ENCODE measurements at places on chromosomes 2 and 18.

DNA sequence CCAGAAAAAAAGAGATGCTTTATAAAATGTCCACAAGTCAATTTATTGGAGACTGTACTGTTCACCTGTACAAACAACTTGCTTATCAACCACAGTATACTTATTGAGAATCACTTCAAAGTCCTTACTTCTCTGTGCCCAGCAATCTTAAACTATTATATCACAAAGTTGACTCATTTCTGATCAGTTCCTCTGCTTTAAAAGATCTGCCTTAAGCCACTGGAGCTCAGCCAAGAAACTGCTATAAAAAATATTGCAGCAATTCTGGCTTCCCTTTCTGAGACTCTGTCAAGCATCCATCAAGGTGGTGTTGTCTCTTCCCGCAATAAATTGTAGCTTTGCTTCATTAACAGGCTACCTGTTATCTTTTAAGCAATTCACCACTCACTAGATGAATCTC is 375.2 kb upstream of the SPHKAP start:
- no peak for DNase-seq

- no peak for DNase-seq
These were observed 27.1 kb downstream of the COL5A2 start for GRCh38 chr2:189152483-189152882.

- no peak for DNase-seq
These were observed 15.4 kb upstream of the CAVIN2 start for GRCh38 chr2:191862156-191862775.

- no peak for DNase-seq
These were observed 245.8 kb downstream of the KCNE4 start for GRCh38 chr2:223297788-223298187.

DNA sequence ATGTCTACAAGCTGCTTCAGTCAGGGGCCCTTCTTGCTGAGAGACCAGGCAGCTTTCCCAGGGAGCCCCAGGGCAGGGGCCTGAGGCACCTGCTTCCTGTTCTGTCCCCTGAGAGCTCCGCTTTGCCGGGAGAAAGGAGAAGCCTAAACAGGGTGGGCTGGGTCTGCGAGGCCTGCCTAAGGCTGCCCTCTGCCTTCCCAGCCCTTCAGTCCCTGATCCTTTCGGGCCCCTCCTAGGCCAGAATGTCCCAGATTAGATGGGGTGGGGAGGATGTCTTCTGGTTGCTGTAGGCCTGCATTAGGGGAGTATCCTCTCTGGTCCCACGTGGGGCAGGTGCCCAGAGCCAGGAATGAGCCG is 72.4 kb downstream of the TGOLN2 start:
- no peak for DNase-seq

- DNase-seq, result no peak
These were observed 722.4 kb downstream of the NRXN1 start for GRCh38 chr2:50309503-50309902.

DNA sequence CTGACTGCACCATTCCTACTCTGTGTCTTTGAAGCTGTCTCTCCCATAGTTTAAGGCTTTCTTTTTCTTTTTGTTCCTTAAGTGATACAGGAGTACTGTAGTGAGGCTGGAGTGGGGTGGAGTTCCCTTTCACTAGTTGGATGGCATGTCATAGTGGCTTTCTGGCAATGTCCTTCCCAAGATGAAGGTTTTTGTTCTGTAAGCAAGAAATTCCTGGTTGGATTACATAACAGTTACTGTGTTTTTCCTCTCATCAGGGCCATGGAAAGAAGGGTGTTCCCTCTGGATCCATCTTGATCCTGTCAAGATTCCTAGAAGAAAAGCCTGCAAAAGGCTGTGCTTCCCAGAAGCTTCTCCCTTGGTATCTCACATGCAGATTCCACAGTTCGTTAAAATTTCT is 84.2 kb downstream of the ACKR3 start:
- no peak for DNase-seq

GRCh38 chr2:173990970-173991819 is 26.0 kb upstream of the SP3 start:
- peak; percentile 27 for DNase-seq

DNA sequence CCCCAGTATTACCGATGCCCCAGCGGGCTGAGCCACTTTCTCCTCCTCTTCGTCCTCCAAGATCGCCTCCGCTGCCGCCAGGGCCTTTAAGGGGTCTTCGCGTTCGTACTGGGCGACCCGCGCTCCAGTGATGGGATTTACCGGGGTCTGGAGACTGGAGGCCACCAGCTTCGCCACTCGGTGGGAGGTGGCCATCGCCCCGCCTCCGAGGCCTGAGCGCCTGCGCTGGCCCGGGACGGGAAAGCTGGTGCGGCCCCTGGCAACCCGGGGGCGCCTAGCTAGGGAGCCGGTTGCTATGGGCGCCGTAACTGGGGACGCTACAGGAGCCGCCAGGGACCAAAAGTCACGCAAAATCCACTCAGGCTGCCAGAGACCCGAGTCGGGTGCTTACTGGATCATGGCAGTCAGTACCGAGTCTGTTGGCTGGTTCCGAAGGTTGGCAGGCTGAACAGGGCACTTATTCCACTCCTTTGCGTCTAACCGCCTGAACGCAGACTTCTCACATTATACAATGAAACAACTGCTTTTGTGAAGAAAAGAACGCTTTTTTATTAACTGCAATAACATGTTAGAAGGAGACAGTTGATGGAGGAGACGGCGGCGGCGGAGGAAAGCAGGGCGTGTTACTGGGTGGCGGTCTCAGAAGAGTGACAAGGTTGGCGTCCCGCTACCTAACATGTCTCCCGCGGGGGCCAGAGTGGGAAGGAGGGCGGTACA is at the start of gene FAM161A:
Gene FAM161A (minus strand): TSS at position 214 of the 717 bp plus-strand sequence. CDS start 19 bp downstream, at position 195.
- DNase-seq, result peak; percentile 81

DNA sequence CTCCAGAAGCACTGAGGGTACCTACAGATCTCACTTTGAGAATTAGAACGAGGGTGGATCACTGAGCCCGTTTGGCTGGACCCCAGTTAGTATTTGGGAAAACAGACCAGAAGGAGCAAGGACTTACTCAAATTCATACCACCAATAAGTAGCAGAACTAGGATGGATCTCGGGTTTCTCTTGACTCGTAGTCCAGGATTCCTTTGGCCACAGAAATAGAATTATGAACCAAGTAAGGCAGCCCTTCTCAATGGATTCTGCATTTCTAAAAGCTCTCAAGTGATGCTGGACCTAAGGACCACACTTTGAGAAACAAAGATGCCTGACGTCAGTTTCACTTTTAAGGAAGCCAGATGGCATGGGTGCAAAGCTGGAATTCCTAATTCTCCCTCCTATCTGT is 153.0 kb downstream of the KLHL29 start:
- no peak for DNase-seq

DNA sequence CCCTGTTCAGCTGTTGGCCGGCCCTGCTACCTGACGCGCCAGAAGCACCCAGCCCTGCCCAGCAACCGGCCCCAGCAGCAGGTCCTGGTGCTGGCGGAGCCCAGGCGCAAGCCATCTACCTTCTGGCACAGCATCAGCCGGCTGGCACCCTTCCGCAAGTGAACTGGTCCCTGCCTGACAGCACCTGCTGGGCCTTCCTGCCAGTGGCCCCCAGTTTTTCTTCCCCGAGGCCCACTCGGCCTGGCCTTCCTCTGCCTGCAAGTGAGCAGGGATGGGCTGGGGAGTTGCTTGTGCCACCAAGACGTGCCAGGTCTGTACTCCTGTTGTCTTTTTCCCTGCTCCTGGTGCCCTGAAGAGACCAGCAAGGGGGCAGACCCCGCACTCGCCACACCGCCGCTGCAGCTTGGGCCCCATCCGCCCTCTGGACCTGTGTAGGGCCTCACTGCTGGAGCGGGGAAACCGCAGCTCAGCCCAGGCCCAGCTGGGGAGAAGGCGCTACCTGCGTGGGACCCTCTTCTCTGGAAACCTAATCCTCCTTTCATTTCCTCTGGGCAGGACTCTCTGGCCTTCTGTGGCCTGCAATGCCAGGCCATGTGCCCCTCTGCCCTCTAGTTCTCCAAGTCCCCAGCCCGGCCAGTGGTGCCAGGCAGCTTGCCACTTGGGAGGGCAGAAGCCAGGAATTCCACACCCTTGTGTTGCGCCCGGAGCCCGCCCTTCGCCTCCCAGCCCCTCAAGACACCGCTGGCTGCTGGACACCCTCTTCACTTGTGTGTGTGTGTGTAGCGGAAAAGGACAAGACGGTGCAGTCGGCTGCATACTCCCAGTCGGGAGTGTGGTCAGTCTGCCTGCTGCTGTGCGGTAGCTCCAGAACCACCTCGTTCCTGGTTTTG is 47.0 kb downstream of the FAM168B start:
- DNase-seq, result no peak

DNA sequence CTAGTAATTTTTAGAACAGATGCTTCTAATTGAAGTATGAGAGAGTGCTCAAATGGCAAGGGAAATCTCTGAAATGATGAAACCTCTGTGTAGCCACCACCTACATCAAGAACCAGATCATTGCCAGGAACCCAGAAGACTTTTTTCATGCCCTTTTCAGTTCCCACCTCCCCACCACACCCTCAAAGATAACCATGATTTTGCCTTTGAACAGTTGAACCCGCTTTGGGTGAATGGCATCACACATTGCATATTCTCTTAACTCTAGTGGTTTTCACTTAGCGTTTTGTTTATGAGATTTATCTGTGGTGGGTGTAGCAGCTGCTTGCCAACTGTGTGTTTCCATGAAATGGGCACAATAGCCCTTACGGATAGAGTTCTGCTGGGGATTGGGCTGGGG is 142.9 kb upstream of the HDAC4 start:
- DNase-seq, result no peak

- no peak for DNase-seq
These were observed 255.7 kb downstream of the DSEL start for GRCh38 chr18:67260841-67261240.

GRCh38 chr2:16860627-16861026 is 195.0 kb upstream of the CYRIA start:
- no peak for DNase-seq

GRCh38 chr2:85680707-85681371 is 12.8 kb upstream of the SFTPB start:
- DNase-seq, result peak; percentile 12

DNA sequence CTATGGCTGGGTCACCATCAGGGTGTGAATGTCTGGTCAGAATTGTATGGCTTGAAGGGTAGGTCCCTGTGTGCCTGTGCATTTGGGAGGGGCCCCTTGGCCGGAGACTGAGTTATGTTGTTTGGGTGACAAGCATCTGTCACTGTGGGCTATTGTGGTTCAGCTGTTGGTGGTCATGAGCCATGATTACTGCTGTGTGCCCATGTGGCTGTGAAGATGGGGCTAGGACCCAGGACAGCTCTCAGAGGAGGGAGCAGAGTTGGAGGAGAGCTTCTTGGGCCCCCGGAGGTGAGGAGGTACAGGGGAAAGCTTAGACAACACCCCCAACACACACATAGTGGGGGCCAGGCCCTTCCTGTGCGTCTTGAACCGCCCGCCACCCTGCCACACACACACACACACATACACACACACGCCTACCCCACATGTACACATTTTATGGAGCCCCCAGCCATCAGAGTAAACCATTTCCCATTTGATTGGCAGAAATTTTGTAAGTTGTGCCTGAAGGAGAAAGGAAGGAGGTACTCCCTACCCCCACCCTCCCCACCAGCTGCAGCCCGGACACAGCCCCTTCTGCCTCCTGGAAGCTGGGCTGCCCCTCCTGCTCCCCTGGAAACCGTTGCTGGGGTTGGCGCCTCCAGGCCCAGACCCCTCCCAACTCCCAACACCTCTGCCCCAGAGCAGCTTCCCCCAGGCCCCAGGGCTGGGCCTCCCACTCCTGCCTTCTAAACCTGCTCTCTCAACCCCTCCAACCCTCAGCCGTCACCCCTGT is 2.0 kb downstream of the GAREM2 start:
- DNase-seq, result no peak

DNA sequence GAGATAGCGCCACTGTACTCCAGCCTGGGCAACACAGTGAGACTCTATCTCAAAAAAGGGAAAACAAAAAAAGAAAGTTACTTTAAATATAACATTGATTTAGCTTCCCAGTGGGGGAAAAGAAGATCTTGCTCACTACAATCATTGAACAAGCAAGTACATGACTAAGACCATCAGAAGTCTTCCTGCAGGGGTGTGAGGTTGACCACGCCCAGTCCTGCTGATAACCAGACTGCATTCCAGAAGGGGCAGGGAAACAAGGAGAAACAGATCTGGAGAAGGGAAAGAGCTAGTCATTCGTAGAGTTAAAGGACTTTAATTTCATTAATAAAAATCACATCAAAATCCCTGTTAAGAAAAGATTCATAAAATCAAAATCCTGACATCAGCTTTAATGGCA is 77.5 kb downstream of the EPHA4 start:
- no peak for DNase-seq

GRCh38 chr2:214630402-214631045 is 179.0 kb downstream of the BARD1 start:
- DNase-seq, result no peak
